ENCODE measurements at places on chromosomes 1 and 21.

DNA sequence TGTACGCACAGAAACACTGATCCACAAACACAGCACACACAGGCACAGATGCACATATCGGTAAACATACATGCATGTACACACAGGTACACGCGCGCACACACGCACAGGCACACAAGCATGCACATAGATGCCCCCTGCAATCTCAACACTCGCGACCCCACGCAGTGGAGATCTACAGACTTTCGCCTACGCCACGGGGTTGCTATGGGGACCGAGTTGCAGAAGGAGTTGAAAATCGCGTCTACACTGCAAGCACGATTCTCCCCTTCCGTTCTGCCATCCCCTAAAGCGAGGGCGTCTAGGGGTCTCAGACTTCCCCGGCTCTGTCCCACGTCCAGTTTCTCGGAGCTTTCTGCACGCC, 826 bp downstream of the TRIM17 start:
- no peak for DNase-seq

DNA sequence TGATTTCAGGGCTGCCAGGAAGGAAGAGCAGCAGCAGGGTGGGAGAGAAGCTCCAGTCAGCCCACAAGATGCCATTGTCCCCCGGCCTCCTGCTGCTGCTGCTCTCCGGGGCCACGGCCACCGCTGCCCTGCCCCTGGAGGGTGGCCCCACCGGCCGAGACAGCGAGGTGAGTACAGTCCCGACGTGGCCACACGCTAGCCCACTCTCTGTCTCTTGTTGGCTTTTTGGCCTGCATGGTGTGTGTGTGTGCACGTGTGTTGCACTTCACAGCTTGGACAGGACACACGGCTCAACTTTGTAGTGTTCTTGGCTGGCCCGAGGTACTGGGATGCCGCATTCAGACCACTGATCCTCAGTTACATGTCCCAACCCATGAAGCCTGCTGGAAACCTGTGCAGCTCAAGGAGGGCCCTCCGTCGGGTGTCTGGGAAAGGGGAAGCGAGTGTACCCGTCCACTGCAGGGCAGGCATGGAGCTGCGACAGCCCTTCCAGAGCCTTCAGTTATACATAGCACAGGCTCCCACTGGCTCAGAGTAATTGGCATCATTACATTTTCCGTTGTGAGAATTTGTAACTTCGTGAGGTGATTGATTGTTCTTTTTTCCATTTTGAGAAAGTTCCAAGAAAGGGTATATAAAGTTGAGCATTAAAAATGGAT, 454 bp downstream of the CORT start:
- no peak for DNase-seq

DNA sequence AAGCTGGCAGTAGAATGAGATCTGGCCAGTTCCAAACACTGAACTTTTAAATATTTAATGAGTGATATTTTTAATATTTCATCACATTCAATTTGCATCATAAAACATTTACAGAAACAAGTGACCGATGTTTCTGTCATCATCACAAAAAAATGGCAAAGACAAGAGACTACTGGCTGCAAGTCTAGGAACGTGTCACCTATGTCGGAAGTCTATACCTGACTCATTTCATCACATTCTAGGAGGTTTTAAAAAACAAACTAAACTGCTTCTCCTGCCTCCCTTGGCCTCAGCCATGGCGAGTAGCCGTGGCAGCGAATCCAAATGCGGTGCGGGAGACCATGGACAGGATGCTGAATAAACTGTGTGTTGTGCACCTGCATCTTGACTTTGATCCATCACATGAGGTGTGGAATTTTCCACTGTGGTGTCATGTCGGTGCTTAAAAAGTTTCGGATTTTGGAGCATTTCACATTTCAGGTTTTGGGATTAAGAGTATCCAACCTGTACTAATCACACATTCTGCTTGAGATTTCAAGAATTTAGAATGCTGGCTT, 43.1 kb downstream of the CLSTN1 start:
- DNase-seq, result no peak

GRCh38 chr1:201807958-201808632, 20.9 kb upstream of the IPO9 start:
- DNase-seq, result no peak

- DNase-seq, result no peak
Observed at GRCh38 chr1:117665556-117666270, 59.9 kb downstream of the TENT5C start.

GRCh38 chr1:86858524-86859261, 55.2 kb downstream of the SELENOF start:
- no peak for DNase-seq

DNA sequence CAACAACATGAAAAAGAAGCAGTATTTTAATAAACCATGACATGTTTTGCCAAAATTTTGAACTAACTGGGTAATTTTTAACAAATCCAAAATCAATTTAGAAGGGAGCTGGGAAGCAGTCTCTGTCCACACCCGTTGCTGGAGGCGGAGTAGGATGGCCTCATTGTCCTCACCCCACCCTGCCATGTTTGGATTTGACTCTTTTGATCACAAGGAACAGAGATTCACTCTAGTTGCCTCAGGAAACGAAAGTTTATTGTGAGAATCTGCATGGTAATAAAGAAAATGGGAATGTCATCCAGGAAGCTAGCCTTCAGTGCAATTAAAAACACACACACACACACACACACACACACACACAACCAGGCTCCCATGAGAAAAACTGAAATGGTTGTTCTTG, 145.4 kb downstream of the SLC30A10 start:
- DNase-seq, result no peak

Measured in stimulated activated CD8-positive, alpha-beta memory T cell treated with anti-CD3 and anti-CD28 coated beads, Interleukin-7, amount 100 ng/mL, for 1 hour (primary cell).